Esophagus squamous epithelium (tissue), 5 donors: ENCODE measurements at places on chromosomes 3 and 15.

DNA sequence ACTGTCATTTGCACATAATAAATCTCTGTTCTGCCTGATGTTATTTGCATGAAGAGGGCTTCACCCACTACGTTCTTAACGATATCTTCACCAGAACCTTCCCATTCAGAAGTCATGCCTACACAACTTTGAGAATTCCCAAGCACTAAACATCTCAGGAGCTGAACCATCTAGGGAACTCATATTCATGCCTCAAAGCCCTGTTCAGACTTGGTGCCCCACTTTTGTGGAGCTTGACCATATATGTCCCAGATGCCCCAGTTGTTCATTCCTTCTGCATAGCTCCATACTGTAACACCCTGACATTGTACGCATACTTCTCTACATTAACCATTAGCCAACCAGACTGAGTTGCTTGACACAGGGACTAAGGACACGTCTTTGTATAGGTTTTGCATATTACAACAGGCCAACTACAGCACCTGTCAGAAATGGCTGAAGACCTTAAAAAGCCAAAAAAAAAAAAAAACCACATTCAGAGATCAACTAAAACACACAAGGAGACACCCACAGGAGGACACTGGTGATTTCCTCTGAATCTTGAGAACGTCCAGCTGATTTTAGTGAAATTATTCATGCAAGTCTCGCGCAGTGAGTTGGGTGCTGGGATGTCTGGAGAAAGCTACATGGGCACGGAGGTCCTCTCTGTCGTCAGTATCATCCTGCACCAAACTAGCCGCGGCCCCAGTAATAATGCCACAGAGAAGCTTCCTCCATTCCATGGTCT is 141.4 kb downstream of the FOXP1 start:
- no peak for DNase-seq

DNA sequence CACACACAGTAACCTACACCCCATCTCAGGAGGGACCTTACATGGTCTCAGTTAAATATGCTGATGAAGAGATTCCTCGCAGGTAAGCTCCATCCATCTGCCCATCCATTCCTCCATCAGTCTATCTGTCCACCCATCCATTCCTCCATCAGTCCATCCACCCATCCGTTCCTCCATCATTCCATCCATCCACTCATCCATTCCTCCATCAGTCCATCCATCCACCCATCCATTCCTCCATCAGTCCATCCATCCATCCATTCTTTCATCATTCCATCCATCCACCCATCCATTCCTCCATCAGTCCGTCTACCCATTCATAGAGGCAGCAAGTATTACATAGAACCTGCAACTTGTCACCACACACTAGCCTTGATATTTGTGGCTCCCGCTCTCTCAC is 77.9 kb downstream of the DNASE1L3 start:
- DNase-seq = no peak

DNA sequence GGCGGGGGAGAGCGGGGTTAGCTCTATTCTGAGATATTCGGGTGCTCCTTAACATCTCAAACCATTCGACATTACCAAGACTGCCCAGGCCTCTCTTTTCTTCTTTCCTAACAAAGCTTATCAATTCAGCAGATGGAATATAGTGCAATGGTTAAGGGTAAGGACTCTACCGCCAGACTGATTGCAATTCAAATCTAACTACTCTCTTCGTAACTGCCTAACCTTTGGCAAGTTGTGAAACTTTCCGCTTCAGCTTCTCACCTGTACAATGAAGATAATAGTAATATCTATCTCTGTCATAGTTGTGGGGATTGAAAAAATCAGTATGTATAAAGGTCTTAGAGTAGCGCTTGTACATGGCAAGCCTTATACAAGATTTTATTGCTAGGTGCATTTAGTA is 972 bp downstream of the UBA5 start:
- DNase-seq = no peak

- no peak for DNase-seq
Observed at GRCh38 chr15:89399238-89400115, 64.9 kb upstream of the POLG start.

- no peak for DNase-seq
Observed at GRCh38 chr3:62211675-62212429, 161.5 kb downstream of the FEZF2 start.

- no peak for DNase-seq
Observed at GRCh38 chr3:70531063-70531657, 218.7 kb upstream of the MDFIC2 start.

- no peak for DNase-seq
Observed at GRCh38 chr3:188165596-188165995, 11.6 kb downstream of the LPP start.

GRCh38 chr3:133238015-133238414 is 161.8 kb upstream of the BFSP2 start:
- DNase-seq = no peak

DNA sequence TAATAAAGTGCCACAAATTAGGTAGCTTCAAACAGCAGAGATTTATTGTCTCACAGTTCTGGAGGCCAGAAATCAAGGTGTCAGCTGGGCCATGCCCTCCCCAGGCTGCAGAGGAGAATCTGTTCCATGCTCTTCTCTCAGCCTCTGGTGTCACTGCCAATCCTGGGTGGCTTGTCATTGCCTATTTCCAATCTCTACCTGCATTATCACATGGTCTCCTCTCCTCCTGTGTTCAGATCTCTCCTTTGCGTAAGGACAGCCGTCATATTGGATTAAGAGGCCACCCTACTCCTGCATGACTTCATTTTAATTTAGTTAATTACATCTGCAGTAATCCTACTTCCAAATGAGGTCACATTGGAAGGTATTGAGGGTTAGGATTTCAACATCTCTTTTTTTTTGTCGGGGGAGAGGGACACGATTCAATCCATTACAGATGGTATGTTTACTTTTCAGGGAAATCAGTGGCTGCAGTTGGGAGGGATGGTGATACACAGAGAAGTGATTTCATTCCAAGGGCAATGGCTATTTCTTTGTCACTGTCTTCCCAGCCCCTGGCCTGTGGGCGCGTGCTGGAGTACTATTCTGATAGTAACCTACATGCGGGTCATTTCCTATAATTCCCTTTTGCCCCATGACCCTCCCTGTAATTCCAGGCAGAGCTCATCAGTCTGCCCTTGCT is 169.4 kb downstream of the MINAR1 start:
- no peak for DNase-seq

- no peak for DNase-seq
Observed at GRCh38 chr3:32850226-32850625, 32.4 kb downstream of the TRIM71 start.

GRCh38 chr15:74468341-74469032 is 7.5 kb upstream of the UBL7 start:
- no peak for DNase-seq

- DNase-seq = no peak
Observed at GRCh38 chr3:128983293-128984069, 10.4 kb downstream of the CFAP92 start.

GRCh38 chr3:54719914-54720313 is 207.9 kb downstream of the LRTM1 start:
- no peak for DNase-seq

DNA sequence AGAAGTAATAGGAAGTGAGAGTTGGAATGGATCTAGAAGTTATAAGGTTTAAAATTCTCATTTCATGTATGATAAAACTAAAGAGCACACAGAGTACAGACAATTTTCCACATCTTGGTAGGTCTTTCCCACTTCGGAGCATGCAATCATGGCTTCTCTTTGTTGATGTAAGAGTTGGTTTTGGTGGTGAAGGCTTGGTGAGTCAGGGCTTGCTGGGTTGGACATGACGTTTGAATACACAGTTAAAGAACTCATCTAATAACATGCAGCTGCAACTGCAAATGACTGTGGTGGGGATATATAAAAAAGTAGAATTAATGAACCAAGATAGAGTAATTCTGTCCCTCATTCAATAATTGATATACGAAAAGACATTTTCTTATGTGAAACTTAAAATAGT is 39.5 kb upstream of the GRM7 start:
- no peak for DNase-seq

- DNase-seq = no peak
Observed at GRCh38 chr3:190424478-190425439, 24.9 kb downstream of the TMEM207 start.

DNA sequence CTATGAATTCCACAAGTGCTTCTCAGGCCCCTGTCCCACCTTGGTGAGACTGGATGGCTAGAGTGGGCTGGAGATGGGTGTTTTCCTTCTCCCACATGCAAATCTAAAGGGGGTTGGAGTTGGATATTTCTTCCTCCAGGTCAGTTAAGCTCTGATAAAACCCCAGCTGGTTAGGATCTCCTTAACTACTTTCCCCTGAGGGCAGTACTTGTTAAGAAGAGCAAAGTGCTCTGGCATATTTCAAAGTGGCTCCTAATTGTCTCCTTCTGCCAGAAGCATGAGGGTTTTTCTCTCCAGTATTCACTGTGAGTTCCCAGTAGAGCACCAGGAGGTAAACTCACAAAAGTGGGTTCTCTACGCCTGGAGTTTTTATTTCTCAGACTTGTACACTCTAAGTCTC is 31.4 kb downstream of the COL6A6 start:
- no peak for DNase-seq

DNA sequence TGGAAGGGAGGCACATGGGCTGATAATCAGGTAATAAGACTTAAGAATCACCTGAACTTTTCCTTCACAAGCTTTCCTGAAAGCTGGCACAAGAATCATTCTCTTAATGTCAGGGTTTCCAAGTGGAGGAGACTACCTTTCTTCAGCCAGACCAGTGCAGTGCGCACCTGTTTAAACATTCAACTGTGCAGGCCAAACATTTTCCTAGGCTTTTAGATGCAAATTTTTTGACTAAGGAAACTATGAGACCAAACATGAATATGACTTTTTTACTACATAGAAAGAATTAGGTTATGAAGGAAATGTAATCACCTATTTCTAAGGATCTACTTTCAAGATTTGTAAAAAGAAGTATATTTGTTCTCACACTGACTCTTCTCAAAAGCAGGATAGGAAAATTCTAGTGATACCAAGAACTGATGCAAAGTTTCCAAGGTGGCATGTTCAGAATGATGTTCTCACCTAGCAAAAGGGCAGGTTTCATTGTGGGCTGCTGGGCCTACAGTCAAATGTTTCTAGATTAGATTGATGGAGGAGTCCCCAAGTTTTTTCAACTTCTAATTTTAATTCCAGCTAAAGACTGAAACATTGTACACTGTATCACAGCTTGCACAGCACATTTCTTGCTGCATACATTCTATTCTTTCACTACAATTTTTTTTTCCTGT is 339.1 kb downstream of the TIGIT start:
- no peak for DNase-seq

DNA sequence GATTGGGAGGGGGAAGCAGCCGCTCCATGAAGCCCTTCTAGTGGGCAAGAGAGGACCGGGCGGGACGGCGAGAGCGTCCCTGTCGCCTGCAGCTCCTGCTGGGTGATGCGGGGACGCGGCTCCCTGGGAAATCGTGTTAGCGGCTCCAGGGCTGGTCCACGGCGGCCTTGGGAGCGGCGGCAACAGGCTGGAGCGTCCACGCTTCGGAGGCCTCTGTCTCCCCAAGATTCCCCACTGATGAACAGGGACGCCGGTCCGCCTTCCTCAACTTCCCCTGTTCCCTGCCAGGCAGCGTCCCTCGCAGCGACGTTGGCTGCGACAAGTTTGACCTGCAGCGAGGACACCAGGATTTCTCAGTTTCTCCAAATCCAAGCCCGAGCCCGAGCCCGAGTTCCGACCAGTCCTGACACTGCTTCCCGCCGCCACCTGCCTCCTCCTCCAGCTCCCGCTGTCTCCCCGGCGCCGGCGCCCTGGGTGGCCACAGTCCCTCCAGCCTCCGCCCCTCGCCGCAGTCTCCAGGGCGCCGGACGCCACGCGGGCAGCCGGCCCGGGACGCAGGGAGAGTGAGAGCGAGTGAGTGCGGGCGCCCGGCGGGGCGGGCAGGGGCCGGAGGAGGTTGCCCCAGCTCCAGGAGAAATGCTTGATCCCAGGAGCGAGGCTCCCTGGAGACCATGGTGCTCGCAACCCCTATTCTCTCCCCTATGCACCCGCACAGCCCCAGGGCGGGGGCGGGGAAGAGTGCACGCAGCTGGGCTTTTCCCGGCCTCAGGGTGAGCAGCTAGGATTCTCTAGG is 78.1 kb upstream of the RNF7 start:
- no peak for DNase-seq

DNA sequence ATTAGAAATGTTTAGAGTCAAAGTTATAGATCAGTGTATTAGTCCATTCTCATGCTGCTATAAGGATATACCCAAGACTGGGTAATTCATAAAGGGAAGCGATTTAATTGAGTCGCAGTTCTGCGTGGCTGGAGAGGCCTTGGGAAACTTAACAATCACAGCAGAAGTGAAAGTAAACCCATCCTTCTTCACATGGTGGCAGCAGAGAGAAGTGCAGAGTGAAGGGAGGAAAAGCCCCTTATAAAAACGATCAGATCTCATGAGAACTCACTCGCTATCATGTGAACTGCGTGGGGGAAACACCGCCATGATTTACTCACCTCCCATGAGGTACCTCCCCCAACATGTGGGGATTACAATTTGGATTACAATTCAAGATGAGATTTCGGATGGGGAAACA is 871.5 kb downstream of the DIPK2A start:
- DNase-seq = no peak

DNA sequence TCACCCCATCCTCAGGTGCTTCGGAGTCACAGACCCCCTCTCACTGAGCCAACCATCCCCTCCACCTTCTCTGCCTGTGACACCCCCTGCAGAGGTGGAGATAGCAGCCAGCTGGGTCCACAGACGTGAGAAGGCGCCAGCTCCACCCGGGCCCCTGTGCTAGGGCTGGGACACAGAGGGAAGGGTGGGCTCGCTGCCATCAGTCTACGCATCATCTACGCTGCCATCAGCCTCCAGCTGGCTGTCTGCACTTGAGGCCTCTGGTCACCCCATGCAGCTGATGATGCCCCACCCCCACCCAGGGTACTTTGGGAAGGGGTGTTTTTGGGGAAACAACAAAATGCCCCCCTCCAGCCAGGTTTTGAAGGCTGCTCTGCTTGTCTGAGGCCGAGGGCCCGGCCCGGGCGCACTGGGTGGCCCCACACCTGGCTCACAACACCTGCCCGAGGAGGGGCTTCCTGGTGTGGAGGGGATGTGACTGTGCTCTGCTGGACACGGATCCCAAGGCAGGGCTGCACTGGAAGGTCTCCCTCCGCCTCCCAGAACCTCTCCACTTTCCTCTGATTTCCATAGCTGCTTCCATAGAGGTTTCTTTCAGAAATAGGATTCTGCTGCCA is 163.4 kb upstream of the IQSEC1 start:
- DNase-seq = no peak
